Stimulated activated CD8-positive, alpha-beta memory T cell treated with anti-CD3 and anti-CD28 coated beads, Interleukin-4, amount 100 ng/mL, for 24 hours (primary cell): ENCODE measurements at places on chromosomes 1 and 21.
A peak's percentile ranks its signal among the peaks of the same experiment; 100 is the strongest.

- no peak for DNase-seq
Observed at GRCh38 chr1:115139381-115139780, 50.1 kb upstream of the TSPAN2 start.

GRCh38 chr1:6418668-6419396 lies 887 bp downstream of the HES2 start:
- DNase-seq: no peak

DNA sequence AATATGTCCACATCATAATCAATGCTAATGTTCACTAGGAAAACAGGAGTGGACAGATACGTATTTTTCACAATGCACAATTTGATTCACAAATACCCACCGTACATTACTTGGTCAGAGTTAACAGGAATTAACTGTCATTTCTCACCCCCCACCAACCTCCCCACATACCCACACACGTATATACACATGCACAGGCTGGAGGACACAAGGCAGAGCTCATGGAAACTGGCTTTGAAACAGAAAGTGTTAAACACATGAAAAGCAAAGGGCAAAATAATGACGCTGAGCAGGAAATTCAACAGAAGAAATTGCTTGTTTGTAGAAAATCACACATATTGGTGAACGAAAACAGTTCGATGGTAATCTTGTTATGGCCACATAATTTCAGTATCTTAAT lies 188.4 kb upstream of the DMRTA2 start:
- DNase-seq: no peak

DNA sequence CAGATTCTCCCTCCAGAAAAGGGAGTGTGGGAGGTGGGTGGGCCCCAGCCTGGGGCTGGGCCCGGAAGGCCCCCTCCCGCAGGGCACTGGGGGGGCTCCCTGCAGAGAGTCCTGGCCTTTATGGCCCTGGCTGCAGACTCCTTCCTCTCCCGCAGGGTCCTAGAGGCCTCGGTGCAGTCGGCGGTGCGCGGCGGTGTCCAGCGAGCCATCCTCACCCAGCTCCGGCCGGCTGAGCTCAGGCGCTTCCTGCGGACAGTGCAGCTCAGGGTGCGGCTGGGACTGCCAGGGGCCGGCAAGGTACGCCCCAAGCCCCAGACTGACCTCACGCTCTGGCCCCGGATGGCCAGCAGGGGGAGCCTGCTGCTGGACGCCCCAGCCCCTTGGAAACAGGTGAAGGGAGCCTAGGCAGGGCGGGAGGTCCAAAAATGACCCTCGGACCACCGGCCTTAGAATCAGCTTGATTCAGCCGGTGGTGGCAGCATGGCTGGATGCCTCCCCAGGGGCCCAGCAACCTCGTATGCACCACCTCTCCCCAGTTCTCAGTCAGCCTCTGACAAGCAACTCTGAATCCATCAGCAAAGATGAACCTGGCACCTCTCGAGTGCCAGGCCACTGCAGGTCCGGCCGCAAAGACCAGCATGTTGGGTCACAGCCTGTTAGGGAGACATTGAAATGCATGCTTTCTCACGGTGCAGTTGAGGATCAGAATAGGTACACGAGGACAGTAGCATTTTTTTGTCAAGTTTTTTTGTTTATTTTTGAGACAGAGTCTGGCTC lies 20.6 kb downstream of the MTHFR start:
- peak; percentile 30 for DNase-seq

- peak; percentile 93 for DNase-seq
Observed at GRCh38 chr1:44674113-44675000, at the start of the genes ARMH1 and TMEM53. ARMH1 (plus strand) TSS chr1:44674714; CDS start chr1:44689698, 14,984 bp downstream. TMEM53 (minus strand) TSS chr1:44674481; CDS start chr1:44674391, 90 bp downstream.

DNA sequence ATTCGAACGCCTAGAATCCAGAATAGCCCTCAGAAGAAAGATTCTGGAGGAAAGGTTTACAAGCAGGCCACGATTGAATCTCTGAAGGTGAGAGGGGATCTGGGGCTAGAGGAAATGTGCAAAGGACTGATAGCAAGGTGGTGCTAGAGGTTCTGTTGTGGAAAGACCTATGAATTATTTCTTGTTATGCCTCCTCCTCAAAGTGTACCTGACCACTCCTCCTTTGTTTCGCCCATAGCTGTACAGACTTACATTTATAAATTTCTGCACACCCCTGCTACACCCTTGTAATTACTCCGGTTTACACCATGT lies 986 bp downstream of the TCEANC2 start:
- no peak for DNase-seq

DNA sequence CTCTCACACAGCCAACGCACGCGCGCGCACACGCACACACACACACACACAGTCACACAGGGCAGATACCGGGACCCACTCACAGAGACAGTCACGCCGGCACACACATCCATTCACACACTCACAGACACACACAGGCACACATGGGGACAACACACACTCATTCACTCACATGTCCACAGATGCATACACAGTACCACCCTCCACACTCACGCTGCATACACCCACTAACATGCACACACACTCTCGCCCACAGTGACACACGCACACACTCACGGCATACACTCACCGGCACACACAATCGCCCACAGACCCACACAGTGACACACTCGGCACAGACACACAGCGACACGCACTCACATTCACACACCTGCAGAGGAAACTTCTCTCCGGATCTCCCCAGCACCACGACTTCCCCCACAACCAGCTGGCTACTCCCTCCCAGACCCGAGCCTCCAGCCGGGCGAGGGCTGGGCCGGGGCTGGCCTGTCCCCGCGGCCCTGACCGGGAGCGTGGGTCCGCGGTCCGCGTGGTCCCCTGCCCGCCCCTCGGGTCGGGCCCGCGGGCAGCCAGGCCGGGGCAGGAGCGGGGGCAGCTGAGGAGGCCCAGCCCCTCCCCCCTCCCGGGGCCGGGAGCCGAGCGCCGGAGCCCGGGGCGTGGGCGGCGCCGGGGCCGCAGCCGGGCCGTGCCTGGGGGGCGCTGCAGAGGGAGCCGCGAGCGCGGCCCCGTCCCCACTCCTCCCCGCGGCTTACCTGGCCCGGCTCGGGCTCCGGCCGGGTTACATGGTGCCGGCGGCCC lies 552 bp downstream of the DLGAP3 start:
- no peak for DNase-seq

- DNase-seq: no peak
Observed at GRCh38 chr1:29259802-29260441, 23.6 kb downstream of the PTPRU start.

- DNase-seq: no peak
Observed at GRCh38 chr1:53946252-53947171, at the start of gene LRRC42. LRRC42 (plus strand) TSS chr1:53946350; CDS start chr1:53952000, 5,650 bp downstream.

GRCh38 chr1:200977071-200977754 lies 46.3 kb downstream of the KIF21B start:
- DNase-seq: no peak

GRCh38 chr1:3348196-3348865 lies 106.1 kb upstream of the ARHGEF16 start:
- no peak for DNase-seq

- peak; percentile 67 for DNase-seq
Observed at GRCh38 chr1:116817582-116818064, 63.4 kb downstream of the CD2 start.

- no peak for DNase-seq
Observed at GRCh38 chr1:75616436-75617433, 5.8 kb upstream of the SLC44A5 start.

GRCh38 chr1:37438037-37438868 lies 36.1 kb upstream of the ZC3H12A start:
- no peak for DNase-seq

GRCh38 chr1:113129529-113130185 lies 56.7 kb downstream of the LRIG2 start:
- no peak for DNase-seq

GRCh38 chr21:32035617-32036016 lies 162.8 kb downstream of the HUNK start:
- DNase-seq: no peak

- no peak for DNase-seq
Observed at GRCh38 chr21:16309250-16309971, 579.6 kb downstream of the USP25 start.

- no peak for DNase-seq
Observed at GRCh38 chr1:222653178-222653827, 35.4 kb downstream of the MIA3 start.
